ENCODE measurements at places on chromosomes 11 and 22.

GRCh38 chr22:30301995-30302809 lies 12.9 kb upstream of the CASTOR1 start:
- DNase-seq: no peak

GRCh38 chr11:36374726-36375125 lies 78.6 kb downstream of the PRR5L start:
- no peak for DNase-seq

GRCh38 chr22:44667276-44667675 lies 34.7 kb upstream of the PRR5 start:
- DNase-seq: no peak

GRCh38 chr11:97409141-97409540 lies 1019.3 kb downstream of the JRKL start:
- no peak for DNase-seq

GRCh38 chr11:67354075-67355022 lies 1.0 kb upstream of the POLD4 start:
- DNase-seq: no peak

DNA sequence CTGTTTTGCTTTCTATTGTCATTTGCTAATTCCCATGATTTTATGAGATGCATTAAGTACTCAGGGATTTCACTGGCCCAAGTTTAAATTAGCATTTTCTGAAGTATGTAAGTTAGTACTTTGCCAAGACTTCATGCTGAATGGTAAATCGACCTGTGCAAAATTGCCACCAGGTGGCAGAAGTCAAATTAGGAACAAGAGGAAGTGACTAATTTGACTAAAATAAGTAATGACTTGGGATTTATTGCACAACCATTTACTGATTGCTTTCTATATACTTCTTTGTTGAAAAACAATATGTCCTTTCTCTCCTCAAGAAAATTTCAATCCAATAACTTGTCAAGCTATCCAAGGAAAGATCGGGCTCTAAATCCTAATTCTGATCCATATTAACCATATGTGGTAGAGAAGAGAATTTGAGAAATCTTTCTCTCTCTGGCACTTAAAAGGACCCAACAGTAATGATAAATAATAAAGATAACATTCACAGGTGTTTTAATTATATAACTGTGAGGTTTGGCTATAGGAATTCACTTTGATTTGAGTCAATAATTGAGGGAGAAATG lies 253.7 kb upstream of the CHORDC1 start:
- peak; percentile 7 for DNase-seq

- DNase-seq: no peak
Observed at GRCh38 chr11:58628446-58628845, 6.0 kb downstream of the CNTF start.

DNA sequence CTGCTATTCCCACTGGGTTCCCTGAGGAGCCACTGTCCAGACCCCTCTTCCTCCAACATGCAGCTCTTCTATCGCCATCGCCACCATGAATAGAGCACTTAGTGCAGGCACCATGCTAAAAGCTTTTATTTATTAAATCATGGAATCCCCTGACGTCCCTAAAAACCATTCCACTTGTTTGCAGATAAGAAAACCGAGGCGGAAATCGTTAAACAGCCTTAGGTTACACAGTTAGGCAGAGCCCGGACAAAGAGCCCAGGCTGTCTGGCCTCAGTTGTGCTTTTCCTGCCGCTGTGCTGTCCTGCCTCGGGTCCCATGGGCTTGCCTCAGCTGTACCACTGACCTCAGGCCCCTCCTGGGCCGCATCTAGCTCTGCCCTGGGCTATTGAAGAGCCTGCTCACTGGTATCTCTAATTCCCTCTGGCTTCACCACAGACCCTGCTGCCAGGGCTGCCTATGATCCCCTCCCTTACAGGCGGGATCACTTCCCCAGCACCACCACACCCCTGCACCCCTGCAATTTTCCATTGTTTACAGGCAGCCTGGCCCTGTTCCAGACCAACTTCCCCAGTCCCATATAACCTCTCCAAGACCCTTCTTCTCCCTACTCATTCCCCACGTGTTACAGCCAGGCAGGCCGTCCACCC lies 13.0 kb upstream of the TUB start:
- no peak for DNase-seq

- DNase-seq: no peak
Observed at GRCh38 chr11:28529540-28530410, 421.6 kb downstream of the METTL15 start.

- no peak for DNase-seq
Observed at GRCh38 chr11:95821640-95822039, 31.3 kb downstream of the CEP57 start.

DNA sequence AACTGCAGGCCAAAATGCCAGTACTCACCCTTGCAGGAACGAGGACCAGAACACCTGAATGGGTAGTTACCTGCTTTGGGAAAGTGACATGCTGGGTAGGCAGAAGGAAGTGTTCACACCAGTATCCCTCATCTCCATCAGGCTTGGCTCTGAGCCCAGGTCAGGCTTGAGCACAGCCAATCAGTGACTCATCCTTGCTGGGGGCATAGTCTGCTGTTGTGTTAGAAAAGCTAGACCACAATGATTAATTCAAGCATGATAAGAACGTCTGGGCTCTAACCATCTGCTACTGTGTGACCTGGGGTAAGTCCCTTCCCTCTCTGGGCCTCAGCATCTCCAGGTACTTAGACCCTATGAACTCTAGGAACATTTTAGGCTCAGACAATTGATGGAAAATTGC lies 450.4 kb downstream of the MIAT start:
- DNase-seq: no peak

GRCh38 chr22:37283393-37283937 lies 1.2 kb downstream of the CYTH4 start:
- peak; percentile 49 for DNase-seq

DNA sequence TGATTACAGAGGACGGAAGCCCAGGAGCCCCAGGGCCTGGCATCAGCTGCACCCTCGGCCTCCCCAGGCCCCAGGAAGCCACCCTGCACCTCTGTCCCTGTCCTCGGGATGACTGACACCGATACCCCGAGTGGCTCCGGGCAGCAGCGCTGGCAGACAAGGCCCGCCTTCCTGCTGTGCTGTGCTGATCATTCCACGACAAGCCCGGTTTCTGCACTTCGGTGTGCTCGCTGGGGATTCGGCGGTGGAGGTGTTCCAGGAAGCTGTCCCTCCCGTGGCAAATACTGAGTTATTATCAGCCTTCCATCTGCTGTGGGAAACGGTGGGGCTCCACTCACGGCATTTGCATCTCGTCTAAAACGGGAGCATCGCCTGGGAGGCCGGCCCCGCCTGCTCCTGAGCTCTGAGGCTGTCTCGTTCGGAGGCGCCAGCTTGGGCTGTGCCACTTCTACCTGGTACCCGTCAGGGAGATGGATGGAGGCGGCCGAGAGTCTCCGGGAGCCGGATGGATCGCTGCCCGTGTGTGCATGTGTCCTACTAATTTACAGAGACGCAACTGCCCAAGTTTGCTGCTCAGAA lies 506.1 kb downstream of the BRD1 start:
- no peak for DNase-seq

DNA sequence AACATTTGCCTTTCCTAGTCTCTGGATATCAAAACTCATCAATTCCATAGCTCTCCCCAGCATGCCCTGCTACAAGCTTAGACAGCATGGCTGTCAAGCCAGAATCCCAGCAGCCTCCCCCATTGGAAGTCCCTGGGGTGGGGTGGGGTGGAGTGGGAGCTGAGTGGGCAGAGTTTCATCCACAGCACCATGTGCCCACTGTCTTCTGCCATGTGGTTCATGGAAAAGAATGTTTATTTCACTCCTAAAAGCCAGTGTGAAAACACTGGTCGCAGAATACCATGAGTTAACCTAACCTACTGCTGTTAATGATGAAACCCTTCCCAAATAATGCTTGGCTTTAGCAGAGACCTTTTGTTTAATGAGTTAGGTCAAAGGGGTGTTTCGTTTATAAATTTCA lies 80.2 kb upstream of the KIRREL3 start:
- no peak for DNase-seq

GRCh38 chr22:24370401-24370800 lies 57.0 kb upstream of the ADORA2A start:
- DNase-seq: no peak

GRCh38 chr11:111417011-111417765 lies 38.1 kb upstream of the POU2AF1 start:
- peak; percentile 45 for DNase-seq

DNA sequence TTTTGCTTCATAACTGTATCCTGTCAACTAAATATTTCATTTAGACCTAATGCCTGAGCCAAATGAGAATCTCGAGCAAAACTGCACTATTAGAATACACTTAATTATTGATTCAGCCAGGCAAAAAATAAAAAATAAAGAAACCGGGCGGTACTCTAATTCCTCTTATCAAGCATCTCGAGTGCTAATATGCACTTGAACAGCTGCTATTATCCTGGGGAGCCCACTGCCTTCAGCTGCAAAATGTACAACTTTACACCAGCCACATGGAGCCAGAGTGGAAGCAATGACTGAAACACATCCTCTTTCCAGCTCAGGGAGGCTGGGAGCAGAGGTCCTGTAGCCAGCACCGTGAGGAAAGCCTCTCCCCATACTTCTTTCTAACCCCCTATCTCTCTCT lies 390.0 kb upstream of the CADM1 start:
- DNase-seq: no peak

- no peak for DNase-seq
Observed at GRCh38 chr22:43835736-43836135, 23.6 kb upstream of the EFCAB6 start.

GRCh38 chr22:35561796-35562526 lies 21.3 kb downstream of the RASD2 start:
- no peak for DNase-seq

DNA sequence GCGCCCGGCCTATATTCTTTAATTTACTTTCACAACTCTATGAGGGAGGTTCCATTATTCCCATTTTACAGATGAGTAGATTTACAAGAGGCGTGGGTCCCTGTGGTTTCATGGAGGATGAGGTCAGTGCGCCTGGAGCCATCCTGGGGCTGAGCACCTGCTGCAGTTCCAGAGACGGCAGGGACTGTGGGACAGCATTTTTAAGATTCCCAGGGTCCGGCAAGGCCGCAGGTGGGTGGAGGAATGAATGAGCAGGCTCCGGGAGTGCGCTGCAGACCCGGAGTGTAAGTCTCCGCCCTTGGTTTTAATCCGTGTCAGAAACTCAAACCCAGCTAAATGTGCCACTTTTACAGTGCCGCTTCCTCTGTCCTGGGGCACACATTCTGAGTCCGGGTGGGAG lies 4.1 kb upstream of the CHRM1 start:
- DNase-seq: no peak

DNA sequence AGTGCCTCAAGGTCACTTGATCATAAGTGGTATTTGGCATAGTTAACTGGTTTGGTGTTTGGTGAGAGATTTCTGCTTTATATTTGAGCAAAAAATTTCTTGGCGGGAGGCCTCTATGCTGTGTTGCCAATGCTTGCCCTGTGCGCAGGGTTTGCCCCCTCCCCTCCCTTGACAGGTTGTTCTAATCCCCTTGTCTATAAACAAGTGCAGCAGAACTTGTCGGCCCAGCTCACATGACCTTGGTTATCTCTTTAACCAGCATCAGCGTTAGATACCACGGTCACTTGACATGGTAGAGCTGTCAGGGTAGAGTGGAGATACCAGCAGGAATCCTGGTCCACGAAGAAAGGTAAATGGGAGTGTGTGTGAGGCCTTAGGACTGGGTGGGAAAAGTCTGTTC lies 35.6 kb downstream of the MARK2 start:
- DNase-seq: no peak

- peak; percentile 37 for DNase-seq
Observed at GRCh38 chr11:121482231-121483129, 29.7 kb upstream of the SORL1-AS1 start.
